ENCODE measurements at places on chromosomes 2 and 18.

DNA sequence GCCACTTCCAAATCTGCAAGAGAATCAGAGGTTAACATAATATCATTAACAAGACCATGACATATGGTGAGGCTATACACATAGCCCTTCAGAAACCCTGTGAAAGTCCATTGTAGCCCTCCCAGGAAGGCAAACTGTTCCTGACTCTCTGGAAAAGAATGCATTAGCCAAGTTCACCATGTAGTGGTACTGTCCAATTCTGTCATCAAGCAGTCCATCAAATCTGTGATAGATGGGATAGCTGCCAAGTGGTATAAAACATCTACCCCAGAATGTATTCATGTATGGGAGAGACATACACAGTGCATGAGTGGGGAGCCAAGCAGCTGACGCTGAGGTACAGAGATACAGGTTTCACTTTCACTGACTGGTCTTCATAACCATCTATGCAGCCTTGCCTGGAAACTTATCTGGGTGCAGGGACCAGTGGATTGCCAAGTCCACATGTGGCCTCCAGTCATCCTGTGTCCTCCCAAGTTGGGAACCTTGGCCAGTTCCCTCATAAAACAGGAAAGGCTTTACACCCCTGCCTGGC is 281.1 kb downstream of the MBD2 start:
- no peak for DNase-seq

GRCh38 chr2:180156651-180157050 is 149.6 kb upstream of the CWC22 start:
- no peak for DNase-seq

GRCh38 chr18:48815179-48815515 is 135.6 kb downstream of the SMAD7 start:
- DNase-seq: no peak

DNA sequence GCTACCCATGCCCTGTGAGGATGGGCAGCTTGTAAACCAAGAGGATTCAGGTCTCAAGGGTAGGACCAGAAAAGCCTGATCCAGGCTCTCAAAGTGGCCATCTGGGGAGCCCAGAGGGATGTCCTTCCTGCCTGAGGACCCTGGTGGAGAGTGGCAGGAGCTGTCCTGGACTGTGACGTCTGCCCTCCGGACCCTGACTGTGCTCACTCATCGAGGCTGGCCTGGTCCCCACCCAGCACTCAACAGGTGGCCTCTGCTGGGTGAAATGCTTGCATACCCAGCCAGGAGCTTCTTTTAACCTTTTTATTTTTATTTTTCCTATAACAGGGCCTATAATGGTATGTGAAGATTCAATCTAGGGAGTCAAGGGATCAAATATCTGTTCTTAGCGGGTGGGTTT is 24.5 kb downstream of the CREG2 start:
- no peak for DNase-seq

GRCh38 chr2:172449911-172450550 is 22.6 kb downstream of the ITGA6 start:
- no peak for DNase-seq

- DNase-seq: no peak
Measured at GRCh38 chr18:5958822-5959221, 63.5 kb upstream of the TMEM200C start.

GRCh38 chr2:137238065-137238464 is 472.7 kb downstream of the THSD7B start:
- DNase-seq: no peak

DNA sequence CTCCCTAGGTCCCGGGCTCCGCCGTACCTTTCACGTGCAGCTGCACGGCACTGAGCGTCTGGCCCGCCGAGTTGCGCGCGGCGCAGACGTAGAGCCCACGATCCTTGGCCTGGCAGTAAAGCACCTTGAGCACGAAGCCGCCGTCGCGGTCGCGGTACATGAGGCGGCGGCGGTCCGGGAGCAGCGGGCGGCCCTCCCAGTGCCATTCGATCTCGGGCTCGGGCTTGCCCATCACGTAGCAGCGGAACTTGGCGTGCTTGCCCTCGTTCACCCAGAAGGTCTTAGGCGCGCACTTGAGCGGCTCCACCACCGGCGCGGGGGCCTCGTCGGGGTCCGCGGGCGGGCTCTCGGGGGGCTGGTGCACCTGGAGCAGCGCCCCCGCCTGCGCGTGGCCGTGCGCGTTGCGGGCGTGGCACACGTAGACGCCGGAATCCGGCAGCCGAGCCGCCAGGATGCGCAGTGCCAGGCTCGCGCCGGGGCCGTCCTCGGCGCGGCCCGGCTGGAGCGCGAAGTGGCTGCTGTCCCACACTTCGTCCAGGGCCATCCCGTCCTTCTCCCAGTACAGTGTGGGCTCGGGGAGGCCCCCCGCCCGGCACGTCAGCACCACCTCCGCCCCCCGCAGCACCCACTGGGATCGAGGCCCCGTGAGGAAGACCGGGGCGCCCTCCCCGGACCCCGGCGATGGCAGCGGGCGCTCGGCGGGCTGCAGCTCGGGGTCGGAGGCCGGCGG is 980 bp downstream of the OBSL1 start:
- no peak for DNase-seq

- DNase-seq: no peak
Measured at GRCh38 chr2:214481204-214481603, 70.3 kb downstream of the VWC2L start.

GRCh38 chr2:118823633-118824032 is 23.8 kb downstream of the EN1 start:
- DNase-seq: no peak

DNA sequence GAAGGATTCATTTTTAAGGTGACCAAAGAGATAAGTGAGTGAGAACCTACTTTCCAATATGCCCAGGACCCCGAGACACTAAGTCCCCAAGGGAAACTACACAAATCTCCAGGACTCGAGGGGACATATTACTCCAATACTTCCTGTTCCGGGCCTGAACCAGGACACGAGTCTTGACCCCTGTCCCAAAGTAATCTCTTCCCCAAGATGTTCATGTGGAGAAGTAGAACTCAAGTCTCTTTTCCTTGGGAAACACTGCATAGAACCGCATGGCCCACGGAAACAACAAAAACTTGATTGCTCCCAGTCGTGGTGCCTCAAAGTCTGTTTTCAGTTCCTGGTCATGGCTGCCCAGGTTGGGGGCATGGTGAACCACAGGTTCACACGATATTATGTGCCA is 87.2 kb upstream of the ZEB2 start:
- DNase-seq: no peak

DNA sequence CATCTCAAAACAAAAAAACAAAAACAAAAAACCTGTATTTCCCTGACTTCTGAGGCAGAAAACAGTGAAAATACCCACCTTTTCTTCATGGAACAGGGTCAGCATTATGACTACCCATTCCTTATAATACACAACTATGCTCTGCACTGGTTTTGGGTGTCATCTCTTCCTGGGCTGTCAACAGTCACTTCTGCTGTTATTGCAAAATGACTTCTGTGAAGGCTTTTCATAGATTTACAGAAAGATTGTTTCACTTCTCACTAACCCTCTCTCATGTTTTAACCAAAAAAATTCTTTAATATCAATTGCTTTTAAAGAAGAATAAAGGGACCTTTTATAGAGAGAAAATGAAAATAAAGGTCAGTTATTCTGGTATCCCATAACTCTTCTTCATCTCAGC is 26.5 kb upstream of the PIK3C3 start:
- no peak for DNase-seq

- DNase-seq: no peak
Measured at GRCh38 chr2:158797963-158798700, 3.0 kb downstream of the DAPL1 start.

DNA sequence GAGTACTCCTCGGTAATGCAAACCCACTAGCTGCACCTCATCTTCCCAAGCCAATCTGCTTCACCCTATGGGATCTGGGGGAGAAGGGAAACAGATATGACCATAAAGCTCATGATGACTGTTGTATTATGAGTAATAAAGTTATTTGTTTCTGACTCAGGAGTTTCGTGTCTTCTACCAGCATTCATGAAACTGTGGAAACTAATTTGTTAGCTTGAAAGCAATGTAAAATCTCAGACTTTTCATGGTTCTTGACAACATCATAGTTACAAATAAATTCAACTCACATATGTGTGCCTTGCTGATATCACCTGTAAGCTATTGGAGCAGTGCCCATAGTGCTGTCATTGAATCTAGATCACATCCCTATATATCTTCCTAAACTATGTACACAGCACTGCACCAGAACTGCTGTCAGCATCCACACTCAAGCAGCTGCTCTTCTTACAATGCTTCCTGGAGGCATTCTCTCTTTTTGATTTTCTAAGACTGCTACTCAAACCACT is 135.6 kb upstream of the KYNU start:
- DNase-seq: no peak

DNA sequence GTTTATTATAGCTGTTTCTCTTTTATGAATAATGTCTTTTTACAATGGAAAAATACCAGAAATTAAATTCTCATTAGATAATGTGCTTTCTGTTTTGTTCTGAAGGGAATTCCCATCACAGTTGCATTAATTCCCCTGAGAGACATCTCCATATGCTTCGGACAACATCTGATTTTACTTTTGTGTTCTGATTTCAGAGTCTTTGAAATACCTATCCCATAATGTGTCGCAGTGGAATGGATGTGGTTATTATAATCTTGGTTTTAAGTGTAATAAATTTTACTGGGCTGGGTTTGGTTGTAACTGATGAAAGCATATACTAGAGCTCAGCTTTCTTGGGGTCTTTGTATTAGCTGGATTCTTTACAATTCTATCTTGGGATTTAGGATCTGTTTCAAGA is 12.5 kb downstream of the SPTBN1 start:
- DNase-seq: no peak

GRCh38 chr2:130915149-130915548 is 78.4 kb downstream of the ARHGEF4 start:
- no peak for DNase-seq

DNA sequence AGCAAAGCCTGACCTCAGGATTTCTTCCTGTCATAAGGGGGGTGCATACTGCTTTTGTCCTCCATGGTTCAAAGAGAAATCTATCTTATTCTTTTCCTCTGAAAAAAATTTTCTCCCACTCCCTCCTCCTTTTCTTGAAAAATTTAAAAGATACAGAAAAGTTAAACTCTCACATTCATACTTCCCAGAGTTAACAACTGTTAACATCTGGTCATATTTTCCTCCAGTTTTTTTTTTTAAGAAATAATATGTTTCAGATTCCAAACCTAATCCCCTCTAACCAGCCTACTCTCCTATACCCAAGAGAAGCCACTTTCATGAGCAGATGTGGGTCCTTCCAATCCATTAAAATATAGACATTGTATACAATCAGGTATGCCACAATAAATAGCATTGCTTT is 378.9 kb upstream of the HNRNPA3 start:
- DNase-seq: no peak

DNA sequence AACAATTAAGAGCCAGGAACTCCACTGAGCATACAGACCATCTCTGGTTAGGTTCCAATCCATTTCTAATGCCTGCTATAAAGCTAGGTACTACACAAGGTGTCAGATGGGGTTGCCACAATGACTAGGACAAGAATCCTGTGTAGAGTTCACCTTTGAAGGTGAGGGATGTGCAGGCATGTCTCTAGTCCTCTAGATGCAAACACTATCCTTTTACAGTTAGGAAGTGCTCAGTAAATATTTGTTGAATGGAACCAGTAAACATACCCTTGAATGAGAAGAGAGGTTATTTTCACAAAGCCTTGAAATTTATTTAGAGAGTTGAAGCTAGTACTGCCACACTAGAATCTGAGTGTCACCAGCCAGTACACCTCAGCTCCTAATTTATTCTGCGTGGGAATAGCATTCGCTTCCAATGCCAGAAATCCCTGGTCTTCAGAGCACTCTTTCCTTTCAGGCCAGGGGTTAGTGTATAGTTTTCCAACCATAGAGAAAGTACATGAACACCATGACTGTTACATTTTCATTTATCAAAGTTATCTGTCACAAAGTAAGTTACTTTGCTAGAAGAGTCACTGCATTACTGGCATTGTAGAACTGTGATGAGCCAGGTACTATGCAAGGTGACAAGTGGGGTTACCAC is 48.3 kb downstream of the STAT1 start:
- DNase-seq: no peak

DNA sequence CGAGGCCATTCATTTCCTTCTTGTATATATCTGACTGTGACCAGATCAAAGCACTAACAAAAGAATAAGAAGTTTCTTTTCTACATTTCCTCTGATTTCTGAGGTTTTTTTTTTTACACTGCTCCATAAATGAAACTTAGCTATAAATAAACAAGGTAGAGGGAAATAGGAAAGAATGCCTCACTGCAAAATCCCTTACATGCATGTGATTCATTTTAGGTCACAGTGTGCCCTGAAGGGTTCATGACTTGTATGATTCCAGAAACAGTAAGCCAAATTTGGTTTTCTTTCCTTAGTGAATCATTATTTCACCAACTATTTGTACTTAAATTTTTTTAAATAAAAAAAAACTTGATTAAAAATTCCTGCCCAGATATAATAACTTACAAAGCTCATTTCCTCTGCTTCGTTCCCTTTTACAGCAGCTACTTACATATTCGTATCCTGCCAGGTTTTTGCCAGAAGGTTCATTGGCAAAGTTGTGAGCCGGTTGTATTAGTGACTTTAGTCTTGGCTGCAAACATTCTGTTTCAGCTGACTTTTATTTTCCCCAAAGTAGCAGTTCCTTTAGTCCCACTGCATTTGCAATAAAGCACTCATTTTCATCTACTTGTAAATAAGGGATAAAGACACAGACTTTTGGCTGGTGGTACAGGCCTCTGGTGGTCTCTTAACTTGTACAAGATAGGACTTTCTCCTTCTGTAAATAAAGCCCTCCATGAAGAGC is 58.6 kb downstream of the LRP2 start:
- DNase-seq: no peak

DNA sequence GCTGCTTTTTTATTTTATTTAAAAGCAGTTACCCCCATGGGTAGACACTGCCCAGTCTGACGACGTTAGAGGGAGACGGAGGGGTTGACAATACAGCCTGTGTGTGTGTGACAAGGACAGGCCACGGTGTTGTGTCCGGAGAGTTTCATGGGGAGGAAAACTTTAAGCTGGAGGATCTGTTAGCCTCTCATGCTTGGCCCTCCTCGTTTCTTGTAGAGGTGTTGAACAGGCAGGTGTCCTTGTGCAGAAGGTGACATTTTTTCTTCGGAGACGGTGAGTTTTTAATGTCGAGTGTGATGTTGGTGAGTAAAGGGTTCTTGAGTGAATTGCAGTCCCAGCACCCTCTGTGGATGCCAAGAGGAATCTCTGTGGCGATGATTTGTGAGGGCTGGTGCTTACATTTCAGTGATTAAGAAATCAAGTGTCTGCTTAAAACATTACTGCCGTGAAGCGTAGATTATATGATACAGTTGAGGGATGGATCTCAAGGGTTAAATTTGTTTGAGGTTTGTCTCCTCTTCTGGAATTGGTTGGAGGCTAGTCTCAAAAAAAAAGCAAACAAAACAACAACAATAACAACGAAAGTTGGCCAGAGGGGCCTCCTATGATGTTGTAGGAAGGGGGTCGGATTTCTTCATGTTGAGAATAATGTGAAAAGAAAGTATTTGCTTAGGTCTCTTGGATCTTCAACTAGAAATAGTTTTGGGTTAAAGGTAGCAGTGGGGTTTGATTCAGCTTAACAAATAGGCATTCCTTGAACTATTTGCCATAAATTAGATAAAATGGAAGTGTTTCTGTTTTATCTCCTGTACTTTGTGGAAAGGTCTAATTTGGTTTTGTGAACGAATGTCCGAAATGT is 1.6 kb downstream of the NCOA1 start:
- no peak for DNase-seq
